ENCODE measurements at places on chromosomes 11 and 22.

GRCh38 chr11:126588630-126589491 is 233.4 kb downstream of the ST3GAL4 start:
- H3K4me3 ChIP-seq, result no peak overlapping the region
- no peaks in the 10 kb centered on the region for H3K36me3 ChIP-seq
- no peak overlapping the region for H3K27ac ChIP-seq

DNA sequence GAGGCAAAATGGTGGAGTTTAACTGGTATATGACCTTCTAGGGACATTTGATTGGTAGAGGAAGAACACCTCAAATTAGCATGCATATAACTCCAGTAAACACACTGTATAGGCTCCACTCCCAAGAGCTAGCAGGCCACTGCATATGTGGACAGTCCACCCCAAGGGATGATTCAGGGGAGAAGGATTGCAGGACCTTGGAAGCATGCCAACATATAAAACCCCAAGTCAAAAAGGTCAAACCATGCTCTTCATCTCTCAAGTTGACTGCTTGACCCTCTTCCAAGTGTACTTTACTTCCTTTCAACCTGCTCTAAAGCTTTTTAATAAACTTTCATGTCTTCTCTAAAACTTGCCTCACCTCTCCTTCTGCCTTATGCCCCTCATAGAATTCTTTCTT is 459.9 kb upstream of the CCDC179 start:
- no peaks in the 10 kb centered on the region for H3K4me1 ChIP-seq
- H3K27ac ChIP-seq, result no peak overlapping the region
- H3K27me3 ChIP-seq, result no peaks in the 10 kb centered on the region
- no peak overlapping the region for H3K4me3 ChIP-seq
- no peaks in the 10 kb centered on the region for H3K36me3 ChIP-seq

DNA sequence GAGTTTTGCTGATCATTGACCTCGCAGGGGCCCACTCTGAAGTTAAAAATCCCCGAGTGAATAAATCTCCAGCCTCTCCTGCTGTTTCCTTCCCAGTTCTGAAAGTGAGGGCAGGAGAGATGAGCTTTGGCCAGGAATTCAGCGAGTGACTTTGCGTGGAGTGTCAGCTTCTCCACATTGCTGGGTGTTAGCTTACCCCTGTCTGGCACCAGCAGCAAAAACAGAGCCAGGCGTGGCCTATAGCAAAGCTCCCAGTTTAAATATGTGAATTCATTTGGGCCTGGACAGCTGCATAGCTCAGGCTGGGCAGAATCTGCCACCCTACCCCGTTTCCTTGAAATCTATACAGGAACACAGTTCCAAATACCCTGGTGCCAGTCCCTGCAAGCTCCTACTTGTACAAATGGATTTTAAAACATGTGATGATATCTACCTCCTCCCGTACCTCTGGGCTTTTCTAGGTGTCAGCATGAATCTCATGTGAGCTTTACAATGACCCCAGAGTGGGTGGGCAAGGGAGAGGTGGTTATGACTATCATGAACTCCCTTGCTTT is 25.6 kb downstream of the TIMP3 start:
- H3K27me3 ChIP-seq, result no peaks in the 10 kb centered on the region
- H3K4me3 ChIP-seq, result no peak overlapping the region
- H3K36me3 ChIP-seq, result no peaks in the 10 kb centered on the region
- no peak for DNase-seq

DNA sequence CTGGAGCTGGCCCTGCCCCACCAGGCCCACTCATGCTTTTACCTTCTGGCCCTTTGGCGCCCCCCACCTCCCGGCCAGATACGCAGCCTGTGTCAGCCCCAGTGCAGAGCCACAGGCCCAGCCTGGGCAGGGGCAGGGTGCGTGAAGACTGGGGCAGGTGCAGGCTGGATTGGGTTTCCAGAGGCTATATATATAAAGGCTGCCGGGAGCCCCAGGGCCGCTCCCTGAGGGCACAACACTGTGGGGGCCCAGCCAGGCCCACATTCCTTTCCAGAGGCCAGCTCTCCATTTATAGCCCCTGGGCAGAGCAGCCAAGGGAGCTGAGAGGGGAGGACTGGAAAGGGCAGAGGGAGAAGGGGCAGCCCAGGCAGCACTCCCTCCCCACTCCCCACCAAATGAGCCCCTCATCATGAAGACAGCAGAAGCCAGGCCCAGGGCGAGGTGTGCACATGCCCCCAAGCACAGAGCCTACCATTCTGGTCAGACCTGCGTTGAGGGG is 5.0 kb upstream of the MYOD1 start:
- no peaks in the 10 kb centered on the region for H3K4me1 ChIP-seq
- DNase-seq, result no peak
- no peaks in the 10 kb centered on the region for H3K36me3 ChIP-seq

GRCh38 chr11:11588891-11589290 is 32.9 kb downstream of the GALNT18 start:
- H3K36me3 ChIP-seq, result no peaks in the 10 kb centered on the region
- DNase-seq, result no peak
- no peaks in the 10 kb centered on the region for H3K27me3 ChIP-seq
- H3K27ac ChIP-seq, result no peak overlapping the region
- H3K4me1 ChIP-seq, result no peaks in the 10 kb centered on the region
- no peak overlapping the region for H3K4me3 ChIP-seq

DNA sequence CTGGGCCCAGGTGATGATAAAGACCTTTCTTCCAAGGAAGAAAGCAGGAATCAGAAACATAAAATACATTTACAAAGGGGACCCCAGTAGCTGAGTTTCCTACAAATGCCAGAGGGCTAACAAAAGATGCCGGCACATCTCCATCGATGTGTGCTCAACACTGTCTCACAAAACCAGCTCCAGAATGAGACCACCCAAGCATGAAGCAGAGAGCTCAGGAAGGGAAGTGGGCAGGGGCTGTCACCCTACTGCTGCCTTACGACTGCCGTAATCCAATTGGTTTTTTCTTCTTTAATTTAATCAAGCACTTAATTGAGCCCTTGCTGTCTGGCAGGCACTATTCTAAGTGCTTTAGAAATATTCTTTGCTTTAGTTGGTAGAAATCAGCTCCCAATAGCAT is 26.1 kb downstream of the SMCO4 start:
- H3K4me3 ChIP-seq, result no peak overlapping the region
- no peak for DNase-seq
- no peaks in the 10 kb centered on the region for H3K27me3 ChIP-seq
- H3K36me3 ChIP-seq, result no peaks in the 10 kb centered on the region

DNA sequence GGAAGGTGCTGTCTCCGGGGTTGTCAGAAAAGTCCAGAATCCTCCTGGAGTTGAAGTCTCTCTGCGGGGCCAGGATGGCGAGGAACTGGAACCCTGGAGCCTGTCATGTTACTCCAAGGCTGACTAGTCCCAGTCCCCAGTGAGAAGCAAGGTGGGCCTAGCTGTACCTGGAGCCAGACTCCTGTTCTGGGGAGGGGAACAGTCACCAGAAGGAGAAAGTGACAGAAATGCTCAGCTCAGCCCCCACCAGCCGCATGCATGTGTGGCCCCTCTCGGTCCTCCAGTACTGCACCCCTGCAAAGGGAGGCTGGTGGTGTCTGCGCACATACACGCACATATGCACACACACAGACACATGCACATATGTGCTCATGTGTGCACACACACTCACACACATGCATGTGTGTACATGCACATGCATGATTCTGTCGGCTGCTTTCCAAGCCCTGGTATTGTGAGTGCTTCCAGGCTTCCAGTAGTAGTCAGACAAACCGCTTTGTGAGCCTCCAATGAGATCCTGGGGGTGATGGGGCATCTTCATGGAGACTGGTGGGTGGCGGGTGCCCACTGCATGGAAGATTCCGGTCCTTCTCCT is 54.3 kb downstream of the RTL6 start:
- no peak overlapping the region for H3K27ac ChIP-seq
- H3K4me3 ChIP-seq, result no peak overlapping the region
- no peaks in the 10 kb centered on the region for H3K4me1 ChIP-seq
- H3K36me3 ChIP-seq, result no peaks in the 10 kb centered on the region
- DNase-seq, result peak; percentile 20
- no peaks in the 10 kb centered on the region for H3K27me3 ChIP-seq

DNA sequence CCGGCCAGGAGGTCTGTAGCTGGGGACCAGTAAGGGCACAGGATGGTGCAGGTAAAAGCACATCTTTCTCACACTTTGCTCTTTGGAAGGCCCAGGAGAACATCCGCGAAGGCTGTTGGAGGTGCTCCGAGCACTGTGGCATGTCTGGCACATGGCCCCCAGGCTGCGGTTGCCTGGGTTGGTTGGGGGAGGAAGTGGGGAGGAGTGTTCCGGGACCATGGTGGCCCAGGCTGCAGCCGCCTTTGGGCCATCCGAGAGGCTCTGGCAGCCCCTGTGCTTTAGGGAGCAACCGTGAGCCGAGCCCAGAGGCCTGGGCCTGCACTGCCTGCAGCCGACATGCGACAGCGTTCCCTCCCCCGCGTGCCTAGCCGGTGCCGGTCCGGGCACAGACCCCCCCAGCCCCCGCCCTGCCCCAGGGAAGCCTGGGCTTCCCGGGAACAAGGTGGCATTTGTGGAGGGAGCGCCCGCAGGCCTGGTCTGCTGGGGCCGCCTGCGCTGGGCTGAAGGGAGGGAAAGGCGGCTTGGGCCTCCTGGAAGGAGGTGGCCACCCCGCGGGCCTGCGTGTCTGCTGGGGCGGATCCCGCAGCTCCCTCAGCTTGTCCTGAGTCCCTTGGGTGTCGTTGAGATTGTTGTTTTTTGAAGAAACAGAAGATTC is 57.9 kb downstream of the GRAMD4 start:
- H3K27ac ChIP-seq, result no peak overlapping the region
- H3K27me3 ChIP-seq, result no peaks in the 10 kb centered on the region
- H3K4me1 ChIP-seq, result no peaks in the 10 kb centered on the region
- no peak overlapping the region for H3K4me3 ChIP-seq
- no peaks in the 10 kb centered on the region for H3K36me3 ChIP-seq

DNA sequence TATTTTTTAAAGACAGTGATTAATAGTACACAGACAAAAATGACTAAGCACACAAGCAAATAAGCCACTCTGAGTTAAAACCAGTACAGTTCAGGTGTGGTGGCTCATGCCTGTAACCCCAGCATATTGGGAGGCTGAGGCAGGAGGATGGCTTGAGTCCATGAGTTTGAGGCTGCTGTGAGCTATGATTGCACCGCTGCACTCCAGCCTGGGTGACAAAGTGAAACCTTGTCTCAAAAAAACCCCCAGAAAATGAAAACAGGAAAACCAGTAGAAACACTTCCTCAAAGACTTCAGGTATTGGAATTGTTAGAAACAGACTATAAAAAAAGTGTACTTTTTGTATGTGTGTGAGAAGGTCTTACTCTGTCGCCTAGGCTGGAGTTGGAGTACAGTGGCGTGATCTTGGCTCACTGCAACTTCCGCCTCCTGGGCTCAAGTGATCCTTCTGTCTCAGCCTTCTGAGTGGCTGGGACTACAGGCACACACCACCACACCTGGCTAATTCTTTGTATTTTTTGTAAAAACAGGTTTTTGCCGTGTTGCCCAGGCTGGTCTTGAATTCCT is 33.0 kb downstream of the PPP6R2 start:
- no peak overlapping the region for H3K4me3 ChIP-seq
- peaks cover 59% of the 10 kb centered on the region for H3K36me3 ChIP-seq
- H3K4me1 ChIP-seq, result no peaks in the 10 kb centered on the region
- no peaks in the 10 kb centered on the region for H3K27me3 ChIP-seq
- no peak for DNase-seq
- no peak overlapping the region for H3K27ac ChIP-seq

- no peak overlapping the region for H3K4me3 ChIP-seq
- no peak for DNase-seq
- H3K27me3 ChIP-seq, result no peaks in the 10 kb centered on the region
- no peak overlapping the region for H3K27ac ChIP-seq
These were observed 32.9 kb downstream of the TP53I11 start for GRCh38 chr11:44917741-44918140.

DNA sequence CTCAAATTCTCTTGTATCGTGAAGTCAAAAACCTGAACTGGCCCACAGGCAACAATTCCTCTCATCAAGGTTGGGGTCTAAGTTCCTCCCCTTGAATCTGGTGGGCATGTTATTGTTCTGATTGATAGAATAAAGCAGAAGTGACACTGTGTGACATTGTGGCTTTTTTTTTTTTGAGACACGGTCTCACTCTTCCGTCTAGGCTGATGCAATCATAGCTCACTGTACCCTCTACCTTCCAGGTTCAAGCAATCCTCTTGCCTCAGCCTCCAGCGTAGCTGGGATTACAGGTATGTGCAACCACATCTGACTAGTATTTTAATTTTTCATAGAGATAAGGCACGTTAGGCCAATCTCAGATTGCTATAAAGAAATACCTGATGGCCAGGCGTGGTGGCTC is 8.9 kb upstream of the PELI3 start:
- DNase-seq, result no peak
- no peak overlapping the region for H3K27ac ChIP-seq
- H3K36me3 ChIP-seq, result no peaks in the 10 kb centered on the region
- H3K4me3 ChIP-seq, result no peak overlapping the region
- H3K27me3 ChIP-seq, result no peaks in the 10 kb centered on the region

DNA sequence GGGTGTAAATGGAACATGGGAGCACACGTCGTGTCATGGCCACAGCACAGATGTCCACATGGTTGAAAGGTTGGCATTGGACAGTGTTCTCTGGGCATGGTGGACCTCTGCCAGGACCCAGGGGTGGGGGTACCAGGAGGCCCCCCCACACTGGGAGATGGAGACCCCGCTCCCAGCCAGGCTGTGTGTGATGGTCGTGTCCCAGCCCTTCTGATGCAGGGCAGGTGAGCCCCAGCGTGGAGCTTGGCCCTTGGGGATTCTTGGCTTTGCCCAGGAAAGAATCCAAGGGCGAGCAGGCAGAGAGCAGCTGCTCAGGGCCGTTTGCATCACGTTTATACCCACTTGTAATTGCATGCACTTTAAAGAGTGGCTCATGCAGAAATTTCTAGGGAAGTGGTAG is 22.0 kb upstream of the BRSK2 start:
- no peak for DNase-seq
- H3K36me3 ChIP-seq, result no peaks in the 10 kb centered on the region
- H3K4me1 ChIP-seq, result no peaks in the 10 kb centered on the region
- no peaks in the 10 kb centered on the region for H3K27me3 ChIP-seq
- no peak overlapping the region for H3K4me3 ChIP-seq
- H3K27ac ChIP-seq, result no peak overlapping the region

GRCh38 chr11:113313601-113314000 is 782 bp upstream of the TTC12 start:
- no peak for DNase-seq
- H3K27me3 ChIP-seq, result no peaks in the 10 kb centered on the region

- no peaks in the 10 kb centered on the region for H3K36me3 ChIP-seq
- no peak overlapping the region for H3K4me3 ChIP-seq
- DNase-seq, result no peak
- H3K27ac ChIP-seq, result no peak overlapping the region
- no peaks in the 10 kb centered on the region for H3K27me3 ChIP-seq
- no peaks in the 10 kb centered on the region for H3K4me1 ChIP-seq
These were observed 378.9 kb upstream of the ARHGAP42 start for GRCh38 chr11:100308202-100308601.

All from Peyer's patch (tissue), 4 donors.